ENCODE measurements at places on chromosomes 5 and 9. TPM values are rescaled to one million over a fixed set of nuclear protein-coding genes. Genes with fewer than 3 reads are reported as not detected.

The ZFP2 gene
- polyA plus RNA-seq: 0.72 TPM

The HSPB3 gene
- not detected for polyA plus RNA-seq

The CDO1 gene
- polyA plus RNA-seq: 0.12 TPM

The PCDHB12 gene
- not detected for polyA plus RNA-seq

The NUDCD2 gene
- polyA plus RNA-seq: 8.5 TPM

The FCN2 gene
- not detected for polyA plus RNA-seq

The ROPN1L gene
- not detected for polyA plus RNA-seq

The MEF2C gene
- polyA plus RNA-seq: 97.4 TPM

The DRD1 gene
- not detected for polyA plus RNA-seq

The AFAP1L1 gene
- polyA plus RNA-seq: not detected

Data from B cell (primary cell).